T1000 (cell line): ENCODE measurements at places on chromosomes 2 and 18.

GRCh38 chr2:54706622-54707021 lies 16.8 kb upstream of the EML6 start:
- no peak for DNase-seq

- DNase-seq, result no peak
These were observed 107.8 kb upstream of the DAPL1 start for GRCh38 chr2:158687315-158687714.

GRCh38 chr18:23213200-23213599 lies 77.9 kb downstream of the CABLES1 start:
- no peak for DNase-seq

DNA sequence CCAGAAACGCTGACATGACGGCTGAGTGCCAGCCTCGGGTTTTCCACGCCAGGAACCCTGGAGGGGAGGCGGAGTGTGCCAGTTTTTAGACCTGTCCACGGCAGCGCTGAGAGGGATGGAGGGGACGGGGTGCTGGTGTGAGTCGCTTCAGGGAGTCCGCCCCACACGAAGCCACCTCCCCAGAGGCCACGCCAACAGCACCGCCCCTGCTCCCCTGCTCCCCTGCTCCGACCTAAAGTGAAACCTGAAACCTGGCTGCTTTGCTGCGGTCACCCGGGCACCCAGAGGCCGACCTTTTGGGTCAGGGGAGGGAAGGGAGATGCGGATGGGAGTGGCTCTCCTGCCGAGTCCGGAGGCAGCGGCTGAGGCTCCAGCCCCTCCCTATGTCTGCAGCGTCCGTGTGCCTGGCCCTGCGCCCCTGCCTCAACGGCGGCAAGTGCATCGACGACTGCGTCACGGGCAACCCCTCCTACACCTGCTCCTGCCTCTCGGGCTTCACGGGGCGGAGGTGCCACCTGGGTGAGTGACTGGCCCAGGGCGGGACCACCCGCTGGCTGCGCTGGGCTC lies 38.1 kb downstream of the SNED1 start:
- DNase-seq, result no peak

DNA sequence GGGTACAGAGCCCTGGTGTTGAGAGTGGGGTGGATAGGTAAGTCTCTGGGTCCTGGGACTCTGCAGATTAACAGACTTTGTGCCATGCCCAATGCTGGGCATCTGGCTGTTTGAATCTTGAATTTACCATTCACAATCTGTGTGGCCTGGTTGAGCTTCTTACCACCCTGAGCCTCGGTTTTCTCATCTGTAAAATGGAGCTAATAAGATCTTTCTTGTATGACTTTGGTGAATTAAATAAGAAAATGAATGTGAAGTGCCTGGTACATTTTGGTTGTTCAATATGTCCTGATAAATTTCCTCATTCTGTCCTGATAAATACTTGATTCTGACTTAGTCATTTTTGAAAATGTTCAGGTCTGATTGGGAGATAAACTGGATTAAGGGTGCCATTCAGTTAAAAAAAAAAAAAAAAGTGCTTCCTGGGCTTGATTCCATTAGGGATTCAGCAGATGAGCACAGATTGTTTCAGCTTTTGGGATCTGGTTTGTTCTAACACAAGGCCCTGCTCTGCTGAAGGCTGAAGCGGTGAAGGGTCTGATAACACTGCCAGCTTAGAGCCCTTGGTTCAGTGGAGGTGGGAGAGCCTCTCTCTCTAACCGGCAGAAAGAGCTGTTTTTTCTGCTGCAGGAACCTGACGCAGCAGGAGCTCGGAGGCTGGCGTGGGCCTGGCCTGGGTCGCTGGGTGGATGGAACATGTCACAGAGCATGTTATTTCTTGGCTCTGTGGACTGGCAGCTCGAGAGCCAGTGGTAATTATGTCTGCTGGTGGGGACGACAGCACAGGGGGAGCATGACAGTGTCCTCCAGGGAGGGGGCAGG lies 84.5 kb upstream of the MCFD2 start:
- no peak for DNase-seq

- no peak for DNase-seq
These were observed 943 bp downstream of the INPP5D start for GRCh38 chr2:233060980-233061590.

DNA sequence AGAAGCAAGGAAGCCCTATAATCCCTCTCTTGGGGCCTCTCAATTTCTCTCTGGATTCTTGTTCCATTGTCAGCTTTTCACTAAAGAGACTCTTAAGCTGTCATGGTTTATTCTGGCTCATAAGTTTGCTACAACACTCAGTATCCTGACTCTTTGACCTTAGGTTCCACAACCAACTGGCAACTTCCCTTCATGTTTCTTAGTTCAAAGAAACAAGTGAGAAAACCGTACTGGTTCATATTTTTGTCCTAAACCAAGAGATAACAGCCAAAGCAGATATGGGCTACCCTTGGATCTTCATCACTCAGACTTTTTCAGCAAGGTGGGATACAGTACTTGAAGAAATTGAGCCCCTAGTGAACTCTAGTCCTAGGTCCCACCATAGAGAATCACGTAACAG lies 109.9 kb upstream of the CRIM1 start:
- DNase-seq, result no peak

- DNase-seq, result no peak
These were observed 72.2 kb upstream of the RBM44 start for GRCh38 chr2:237726401-237726830.

- no peak for DNase-seq
These were observed 335.5 kb upstream of the NT5C1B start for GRCh38 chr2:18924886-18925285.

- no peak for DNase-seq
These were observed 48.7 kb upstream of the NBEAL1 start for GRCh38 chr2:202965810-202966460.

- DNase-seq, result no peak
These were observed 64.6 kb upstream of the TANC1 start for GRCh38 chr2:158903711-158904405.

- no peak for DNase-seq
These were observed 157.7 kb upstream of the ZFP36L2 start for GRCh38 chr2:43384143-43384542.

GRCh38 chr18:67041334-67041733 lies 437.4 kb upstream of the CDH19 start:
- no peak for DNase-seq

DNA sequence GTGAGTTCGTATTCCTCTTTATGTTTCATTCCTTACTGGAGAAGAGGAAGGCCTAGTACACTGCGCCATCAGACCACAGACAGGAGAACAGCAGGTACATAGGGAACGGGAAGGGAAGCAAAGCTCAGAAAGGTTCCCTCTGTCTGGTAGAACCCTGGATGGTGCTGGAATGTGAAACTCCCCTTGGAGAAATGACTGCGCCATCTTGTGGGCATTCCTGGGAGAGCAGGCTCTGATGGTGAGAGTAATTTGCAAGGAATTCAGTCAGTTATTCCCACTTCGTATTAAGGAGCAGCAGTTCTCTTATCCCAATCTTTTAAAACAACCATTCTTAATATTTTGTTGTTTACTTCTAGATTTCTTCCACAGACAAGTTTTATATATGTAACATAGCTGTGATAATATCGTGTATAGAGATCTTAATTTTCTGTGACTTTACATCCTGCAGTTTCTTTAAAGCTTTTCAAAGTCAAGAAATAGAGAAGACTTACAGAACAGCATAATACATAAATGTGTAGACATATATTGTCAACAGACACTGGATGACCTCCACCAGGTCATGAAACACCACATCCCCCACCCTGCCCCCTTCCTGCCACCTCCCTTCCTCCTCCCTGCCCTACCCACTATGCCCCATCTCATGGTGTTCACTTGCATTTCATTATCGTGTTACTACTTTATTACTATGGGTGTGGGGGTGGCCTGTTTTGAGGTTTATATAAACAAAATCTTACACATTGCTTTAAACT lies 83.9 kb downstream of the ARHGEF4 start:
- DNase-seq, result peak; percentile 50

GRCh38 chr2:68256093-68256450 lies 3.7 kb upstream of the PPP3R1 start:
- DNase-seq, result no peak

DNA sequence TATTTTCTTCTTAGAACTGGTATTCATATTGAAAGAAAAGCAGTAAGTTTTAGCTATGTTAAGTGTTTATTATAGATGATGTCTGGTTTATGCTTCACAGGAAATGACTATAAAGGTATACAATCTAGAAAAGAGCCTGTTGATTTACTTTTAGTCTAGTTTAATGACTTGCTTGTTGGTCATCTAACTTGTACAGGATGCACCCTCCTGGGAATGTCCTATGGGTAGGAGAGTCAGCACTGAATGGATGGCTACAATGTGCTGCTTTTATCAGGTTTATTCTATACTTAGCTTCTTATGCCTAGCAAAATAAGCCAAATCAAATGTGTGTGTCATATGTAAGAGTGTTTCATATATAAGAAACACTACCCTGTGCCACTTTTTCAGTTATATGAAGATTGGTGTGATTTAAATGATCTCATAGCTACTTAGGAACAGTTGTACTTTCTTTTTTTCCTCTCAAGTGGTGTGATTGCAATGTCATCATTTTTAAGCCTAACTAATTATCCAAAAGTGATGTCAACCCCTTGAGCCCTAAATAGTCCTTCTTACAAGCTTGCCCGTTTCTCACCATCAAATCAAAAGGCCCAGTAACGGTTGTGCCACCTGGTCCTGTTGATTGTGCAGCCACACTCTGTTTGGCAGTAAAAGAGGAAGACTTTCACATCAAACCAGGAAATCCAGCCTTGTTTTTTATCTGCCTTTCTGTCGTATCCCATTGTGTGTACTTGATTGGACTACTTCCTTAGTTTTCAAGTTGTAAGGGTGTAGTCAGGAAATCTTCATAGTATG lies 176.0 kb downstream of the DIS3L2 start:
- no peak for DNase-seq

GRCh38 chr2:218125626-218126080 lies at the start of gene CXCR2:
TSS of gene CXCR2 (plus strand) at chr2:218126028. CDS start at chr2:218134802, 8,774 bp downstream.
- DNase-seq, result no peak

DNA sequence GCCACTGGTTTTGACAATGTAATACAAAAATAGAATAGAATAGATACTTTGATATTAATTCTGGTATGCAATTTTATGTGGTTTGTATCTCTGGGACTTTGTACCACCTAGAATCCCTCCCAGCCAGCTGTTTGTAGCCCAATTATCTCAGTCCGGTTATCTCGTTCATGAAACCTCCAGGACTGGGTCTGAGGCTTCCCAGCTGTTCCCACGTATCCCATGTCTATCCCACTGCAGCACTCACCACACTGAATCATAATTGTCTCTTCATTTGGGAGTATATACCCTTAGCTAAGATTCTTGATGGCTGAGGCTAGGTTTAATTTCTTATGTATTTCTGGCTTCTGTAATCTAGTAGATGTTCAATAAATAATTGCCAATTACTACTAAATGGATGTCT lies 104.4 kb upstream of the MAPRE2 start:
- DNase-seq, result no peak

DNA sequence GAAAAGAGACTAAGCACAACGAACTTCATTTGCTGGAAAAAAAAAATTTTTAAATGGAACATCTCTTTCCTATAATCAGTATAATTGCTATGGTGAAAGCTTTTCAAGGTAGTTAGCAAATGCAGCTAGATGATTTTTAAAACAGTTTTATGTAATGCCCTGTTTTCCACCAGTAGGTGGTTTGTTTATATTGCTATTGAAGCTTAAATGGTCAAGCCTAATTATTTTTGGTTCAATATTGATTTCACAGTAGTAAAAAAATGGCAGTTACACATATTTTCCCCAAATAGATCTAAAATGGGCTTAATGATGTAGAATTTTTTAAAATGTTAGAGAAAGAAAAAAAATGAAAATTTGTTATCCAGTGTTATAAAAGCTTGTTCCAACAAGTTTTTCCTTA lies 70.2 kb downstream of the CDH19 start:
- DNase-seq, result no peak

DNA sequence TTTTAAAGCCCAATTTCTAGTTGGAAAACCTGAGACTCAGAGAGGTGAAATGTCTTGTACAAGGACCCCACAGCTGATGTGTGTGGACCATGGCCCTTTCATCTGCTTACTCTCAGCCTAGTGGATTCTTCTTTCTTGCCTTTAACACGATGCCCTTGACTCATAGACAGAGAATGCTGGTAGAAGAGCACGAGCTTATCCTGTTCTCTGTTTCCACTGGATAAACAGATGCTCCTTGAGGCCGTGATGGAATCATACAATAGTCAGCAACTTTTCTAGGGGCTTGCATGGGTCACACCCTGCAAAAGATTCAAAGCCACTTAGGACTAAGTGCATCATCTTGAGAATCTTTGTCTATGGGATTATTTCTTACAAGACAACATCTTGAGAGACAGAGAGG lies 50.9 kb downstream of the MYCN start:
- no peak for DNase-seq

- peak; percentile 7 for DNase-seq
These were observed 136.7 kb upstream of the SPHKAP start for GRCh38 chr2:228318218-228318617.

DNA sequence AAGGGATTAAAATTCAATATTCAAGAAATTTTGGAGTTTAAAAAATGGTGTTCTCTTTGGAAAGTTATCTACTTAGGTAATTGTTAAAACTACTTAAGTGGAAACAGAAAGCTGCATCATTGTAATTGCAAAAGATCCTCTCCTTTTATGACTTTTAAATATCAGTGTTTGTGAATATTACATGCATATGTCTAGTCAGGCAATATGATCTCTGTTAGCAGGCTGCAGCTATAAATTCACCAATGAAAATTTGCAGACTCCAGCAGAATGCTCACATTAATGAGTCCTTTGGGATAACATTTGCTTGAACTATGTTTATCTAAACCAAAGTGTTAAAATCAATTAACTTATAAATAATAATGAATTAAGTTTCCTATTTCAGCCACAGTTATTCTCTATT lies 59.2 kb upstream of the CSRNP3 start:
- DNase-seq, result no peak

GRCh38 chr2:217360781-217361482 lies 501.1 kb upstream of the TNP1 start:
- DNase-seq, result peak; percentile 9

- DNase-seq, result no peak
These were observed 133.9 kb downstream of the GFPT1 start for GRCh38 chr2:69253112-69253511.

DNA sequence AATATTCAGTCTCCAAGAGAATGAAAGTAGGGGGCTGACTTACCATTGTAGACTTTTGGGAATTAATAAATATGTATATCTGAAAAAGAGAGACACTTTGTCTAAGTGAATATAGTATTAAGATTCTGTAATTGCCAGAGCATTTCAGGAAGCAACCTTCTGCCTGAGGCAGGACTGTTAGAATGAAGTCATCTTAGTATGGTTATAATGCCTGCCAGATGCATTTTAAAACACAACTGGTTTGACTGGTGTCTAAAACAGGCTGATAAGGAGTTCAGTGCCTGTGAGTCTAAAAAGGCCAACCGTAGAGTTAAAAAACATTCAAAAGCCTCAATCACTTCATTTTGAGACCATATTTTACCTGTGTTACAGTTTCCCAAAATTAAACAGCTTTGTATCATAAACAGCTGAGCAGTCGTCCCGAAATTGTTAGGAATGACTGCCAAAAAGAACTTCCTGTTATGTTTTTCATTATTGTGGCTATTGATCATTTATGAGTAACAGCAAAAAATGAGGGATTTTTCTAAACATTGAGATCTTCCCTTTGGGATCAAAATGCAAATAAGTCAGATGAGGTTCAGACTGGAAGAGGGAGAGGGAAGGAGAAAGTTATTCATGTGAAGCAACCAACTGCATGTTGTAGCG lies 443.9 kb downstream of the PID1 start:
- no peak for DNase-seq
